ENCODE measurements at places on chromosomes 6 and 20. TPM values are rescaled to one million over a fixed set of nuclear protein-coding genes. Genes with fewer than 3 reads are reported as not detected.
A peak's percentile ranks its signal among the peaks of the same experiment; 100 is the strongest.

DNA sequence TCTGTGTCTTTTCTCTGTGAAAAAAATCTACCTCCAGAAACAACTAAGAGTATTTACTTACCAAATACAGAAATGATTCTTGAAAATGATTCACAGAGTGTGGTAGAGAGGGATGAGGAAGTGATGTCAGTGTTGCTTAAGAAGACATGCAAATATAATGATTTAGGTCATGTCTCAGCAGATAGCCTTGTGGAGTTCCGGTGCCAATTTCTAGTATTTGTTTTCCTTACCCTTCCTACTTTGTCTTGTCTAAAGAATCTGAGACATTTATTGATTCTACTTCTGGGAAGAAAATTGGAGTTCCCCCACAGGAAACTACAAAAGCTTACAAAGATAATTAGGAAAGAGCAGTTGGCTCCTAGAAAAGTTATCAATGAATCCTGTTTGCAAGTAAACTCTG, 68.8 kb downstream of the GJA1 start:
- H3K27me3 ChIP-seq: no peaks in the 10 kb centered on the region

DNA sequence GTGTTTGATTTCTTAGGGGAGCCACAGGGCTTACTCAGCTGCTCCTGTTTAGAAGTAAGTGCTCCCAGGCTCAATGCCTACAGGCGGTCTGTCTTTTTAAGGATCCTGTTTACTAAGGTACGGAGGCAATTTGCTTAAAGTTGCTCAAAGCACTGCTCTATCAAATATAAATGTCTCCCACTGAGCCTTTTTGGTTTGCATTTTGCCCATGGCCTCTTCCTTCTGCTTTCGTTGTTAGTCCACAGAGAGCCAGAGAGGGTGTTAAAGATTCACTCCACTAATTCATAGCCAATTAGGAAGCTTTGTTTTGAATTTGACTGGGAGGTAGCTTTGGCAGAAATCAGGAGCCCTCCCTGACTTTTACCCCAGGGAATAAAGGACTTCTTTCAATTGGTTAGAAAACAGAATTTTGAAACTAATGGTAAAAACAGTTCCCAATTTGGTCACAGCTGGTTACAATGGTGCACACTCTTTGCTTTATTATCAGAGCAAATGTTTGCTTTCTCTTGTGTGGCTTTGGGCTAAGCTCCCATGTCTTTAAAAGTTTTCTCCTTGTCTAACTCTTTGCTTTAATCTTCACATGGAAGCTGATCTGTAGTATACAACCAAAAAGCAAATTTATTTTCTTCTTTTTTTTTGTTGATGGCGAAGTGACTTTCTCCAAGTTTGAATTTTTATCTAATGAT, 126.2 kb downstream of the IMPG1 start:
- DNase-seq: no peak
- H3K27ac ChIP-seq: no peak overlapping the region
- no peaks in the 10 kb centered on the region for H3K36me3 ChIP-seq
- no peak overlapping the region for H3K4me3 ChIP-seq
- H3K4me1 ChIP-seq: no peaks in the 10 kb centered on the region

- no peak for DNase-seq
- H3K4me3 ChIP-seq: no peak overlapping the region
Measured at GRCh38 chr6:15966000-15966520, 162.8 kb upstream of the MYLIP start.

DNA sequence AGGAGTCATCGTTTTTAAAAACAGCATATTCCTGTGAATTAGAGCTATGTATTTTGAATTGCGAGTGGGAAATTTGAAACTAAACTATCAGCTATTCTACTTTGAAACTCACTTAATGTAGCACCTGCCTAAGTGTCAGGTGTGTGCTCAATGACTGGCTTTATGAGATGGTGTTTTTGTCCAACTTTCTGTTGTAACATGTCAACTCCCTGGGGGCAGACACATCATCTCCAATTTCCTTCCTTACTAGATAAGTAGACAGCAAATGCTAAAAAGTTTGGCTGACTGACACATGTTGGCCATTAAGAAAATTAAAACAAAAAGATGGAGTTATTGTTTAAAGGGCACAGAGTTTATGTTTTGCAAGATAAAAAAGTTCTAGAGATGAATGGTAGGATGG, 226.9 kb downstream of the TFAP2B start:
- H3K4me1 ChIP-seq: no peaks in the 10 kb centered on the region
- no peaks in the 10 kb centered on the region for H3K27me3 ChIP-seq
- no peak for DNase-seq
- no peak overlapping the region for H3K27ac ChIP-seq

GRCh38 chr20:39155971-39156370, 193.8 kb downstream of the DHX35 start:
- H3K27me3 ChIP-seq: no peaks in the 10 kb centered on the region
- no peak overlapping the region for H3K27ac ChIP-seq
- no peak for DNase-seq
- H3K36me3 ChIP-seq: no peaks in the 10 kb centered on the region

DNA sequence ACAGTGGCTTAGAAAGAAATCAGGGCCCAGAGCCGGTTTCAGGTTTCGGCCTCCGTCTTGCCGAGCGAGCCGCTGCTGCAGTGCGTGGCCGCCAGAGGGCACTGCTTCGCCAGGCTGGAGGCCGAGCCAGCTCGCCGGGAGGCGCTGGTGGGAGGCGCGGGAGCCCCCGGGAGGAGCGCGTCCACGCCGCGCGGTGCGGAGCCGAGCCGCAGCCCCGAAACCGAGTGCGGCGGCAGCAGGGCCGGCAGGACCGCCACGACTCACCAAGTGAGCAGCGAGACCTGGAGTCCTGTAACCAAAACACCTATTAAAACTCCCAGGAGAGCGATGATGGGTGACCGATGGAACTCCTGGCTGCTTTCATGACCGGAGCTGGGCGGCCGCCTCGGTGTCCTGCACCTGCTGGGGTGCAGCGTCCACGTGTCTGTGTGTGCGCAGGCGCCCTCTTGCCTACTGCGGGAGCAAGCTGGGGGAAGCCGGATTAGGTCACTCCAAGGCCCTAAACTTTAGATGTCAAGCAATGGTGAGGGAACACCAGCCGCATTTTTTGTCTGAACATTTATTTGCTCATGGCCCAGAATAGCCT, 186.9 kb upstream of the UST start:
- no peaks in the 10 kb centered on the region for H3K27me3 ChIP-seq
- H3K27ac ChIP-seq: no peak overlapping the region
- H3K4me3 ChIP-seq: peak overlapping the region; percentile 26

DNA sequence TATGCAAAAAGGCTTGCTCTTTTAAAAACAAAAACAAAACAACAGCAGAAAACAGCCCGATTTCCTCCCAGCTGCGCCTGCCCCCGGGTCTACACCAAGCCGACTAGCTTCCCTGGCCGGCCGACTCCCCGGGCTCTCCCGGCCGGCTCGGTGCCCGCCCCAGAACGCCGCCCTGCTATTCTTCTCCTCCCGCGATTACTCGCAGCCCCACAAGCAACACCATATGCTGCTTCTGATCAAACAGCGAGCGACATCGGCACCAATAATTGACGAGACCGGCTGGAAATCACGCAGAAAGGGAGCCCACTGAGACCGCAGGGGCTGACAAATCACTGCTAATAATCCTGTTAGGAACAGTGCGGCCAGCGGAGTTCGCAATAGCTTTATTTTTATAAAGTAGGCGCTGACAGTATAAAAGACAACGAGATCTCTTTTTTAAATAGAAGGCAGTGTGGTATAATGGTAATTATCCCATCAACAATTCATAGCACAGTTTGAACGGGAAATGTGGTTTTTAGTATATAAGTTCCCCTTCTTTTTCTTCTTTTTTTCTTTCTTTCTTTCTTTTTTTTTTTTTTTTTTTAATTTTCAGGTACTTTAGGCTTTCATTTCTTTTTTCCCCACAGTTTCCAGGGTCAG, 3.3 kb downstream of the SIM1 start:
- peaks cover 93% of the 10 kb centered on the region for H3K27me3 ChIP-seq
- no peak overlapping the region for H3K4me3 ChIP-seq
- no peaks in the 10 kb centered on the region for H3K36me3 ChIP-seq
- DNase-seq: peak; percentile 23

GRCh38 chr6:169176361-169176991, 77.2 kb downstream of the THBS2 start:
- no peak overlapping the region for H3K4me3 ChIP-seq
- H3K36me3 ChIP-seq: no peaks in the 10 kb centered on the region
- no peaks in the 10 kb centered on the region for H3K27me3 ChIP-seq
- H3K27ac ChIP-seq: no peak overlapping the region

- H3K4me1 ChIP-seq: no peaks in the 10 kb centered on the region
- no peak for DNase-seq
- no peaks in the 10 kb centered on the region for H3K27me3 ChIP-seq
- H3K36me3 ChIP-seq: no peaks in the 10 kb centered on the region
- H3K4me3 ChIP-seq: no peak overlapping the region
Measured at GRCh38 chr6:96381246-96381645, 140.4 kb upstream of the UFL1 start.

- no peak for DNase-seq
- no peak overlapping the region for H3K4me3 ChIP-seq
- H3K4me1 ChIP-seq: no peaks in the 10 kb centered on the region
- no peak overlapping the region for H3K27ac ChIP-seq
- H3K27me3 ChIP-seq: no peaks in the 10 kb centered on the region
Measured at GRCh38 chr6:34281702-34282334, 33.0 kb upstream of the SMIM29 start.

GRCh38 chr6:96017070-96017359, 1.2 kb downstream of the FUT9 start:
- H3K4me3 ChIP-seq: no peak overlapping the region
- no peaks in the 10 kb centered on the region for H3K4me1 ChIP-seq
- DNase-seq: no peak
- H3K27ac ChIP-seq: no peak overlapping the region
- peaks cover 11% of the 10 kb centered on the region for H3K27me3 ChIP-seq
- H3K36me3 ChIP-seq: no peaks in the 10 kb centered on the region

DNA sequence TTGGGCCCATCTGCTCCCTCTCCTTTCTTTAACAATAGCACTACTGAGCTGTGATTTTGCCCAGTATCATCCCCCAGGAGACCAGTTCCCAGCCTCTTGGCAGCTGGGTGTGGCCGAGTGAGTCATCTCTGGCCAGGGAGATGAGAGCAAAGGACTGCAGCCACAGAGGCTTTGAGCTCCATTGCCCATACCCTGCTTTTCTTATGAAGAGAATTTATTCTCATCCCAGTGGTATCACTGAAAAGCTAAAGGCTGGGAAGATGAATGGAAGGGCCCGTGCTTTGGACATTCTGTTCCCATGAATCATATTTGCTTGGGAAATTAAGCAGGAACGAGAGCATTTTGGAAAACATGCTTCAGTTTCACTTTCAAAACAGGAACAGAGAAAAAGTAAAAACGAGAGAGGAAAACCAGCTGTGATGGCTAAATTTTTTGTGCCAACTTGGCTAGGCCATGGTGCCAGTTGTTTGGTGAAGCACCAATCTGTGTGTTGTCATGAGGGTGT, 14.9 kb downstream of the CST3 start:
- H3K27me3 ChIP-seq: no peaks in the 10 kb centered on the region
- DNase-seq: no peak
- H3K27ac ChIP-seq: peak overlapping the region; percentile 66
- no peaks in the 10 kb centered on the region for H3K36me3 ChIP-seq

Gene AFG1L
- 8.8 TPM for total RNA-seq

Gene TRIM10
- total RNA-seq: 1.8 TPM
